ENCODE measurements at places on chromosomes 13 and 19.

DNA sequence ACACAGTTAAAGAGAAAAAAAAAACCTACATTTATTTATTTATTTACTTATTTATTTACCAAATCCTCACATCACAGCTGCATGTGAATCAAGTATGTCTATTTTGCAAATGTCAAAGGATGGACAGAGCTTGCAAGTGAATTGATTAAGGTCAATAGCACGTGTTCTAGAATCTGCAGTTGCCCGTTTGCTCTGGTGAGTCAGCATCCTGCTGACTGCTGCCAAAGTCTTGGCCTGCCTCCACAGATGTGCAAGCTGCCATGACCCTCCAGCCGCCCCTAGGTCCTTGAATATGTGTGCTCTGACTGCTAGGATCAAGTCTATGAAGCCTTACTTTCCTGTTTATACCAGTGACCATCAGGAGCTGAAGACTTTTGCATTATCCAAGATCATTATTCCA is 320.6 kb downstream of the GPC5 start:
- no peak for DNase-seq

- no peak for DNase-seq
These were observed at the start of gene GAS6 for GRCh38 chr13:113863524-113864272. GAS6 (minus strand) TSS chr13:113864076; CDS start chr13:113863920, 156 bp downstream.

DNA sequence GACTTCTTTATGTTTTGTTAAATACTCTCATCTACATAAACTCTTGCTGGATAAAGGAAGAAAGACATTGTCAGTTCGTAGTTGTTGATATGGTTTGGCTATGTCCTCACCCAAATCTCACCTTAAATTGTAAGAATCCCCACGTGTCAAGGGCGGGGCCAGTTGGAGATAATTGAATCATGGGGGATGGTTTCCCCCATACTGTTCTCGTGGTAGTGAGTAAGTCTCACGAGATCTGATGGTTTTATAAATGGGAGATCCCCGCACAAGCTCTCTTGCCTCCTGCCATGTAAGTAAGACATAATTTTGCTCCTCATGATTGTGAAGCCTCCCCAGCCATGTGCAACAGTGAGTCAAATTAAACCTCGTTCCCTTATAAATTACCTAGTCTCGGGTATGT is 3.6 kb downstream of the ADGRE1 start:
- no peak for DNase-seq

DNA sequence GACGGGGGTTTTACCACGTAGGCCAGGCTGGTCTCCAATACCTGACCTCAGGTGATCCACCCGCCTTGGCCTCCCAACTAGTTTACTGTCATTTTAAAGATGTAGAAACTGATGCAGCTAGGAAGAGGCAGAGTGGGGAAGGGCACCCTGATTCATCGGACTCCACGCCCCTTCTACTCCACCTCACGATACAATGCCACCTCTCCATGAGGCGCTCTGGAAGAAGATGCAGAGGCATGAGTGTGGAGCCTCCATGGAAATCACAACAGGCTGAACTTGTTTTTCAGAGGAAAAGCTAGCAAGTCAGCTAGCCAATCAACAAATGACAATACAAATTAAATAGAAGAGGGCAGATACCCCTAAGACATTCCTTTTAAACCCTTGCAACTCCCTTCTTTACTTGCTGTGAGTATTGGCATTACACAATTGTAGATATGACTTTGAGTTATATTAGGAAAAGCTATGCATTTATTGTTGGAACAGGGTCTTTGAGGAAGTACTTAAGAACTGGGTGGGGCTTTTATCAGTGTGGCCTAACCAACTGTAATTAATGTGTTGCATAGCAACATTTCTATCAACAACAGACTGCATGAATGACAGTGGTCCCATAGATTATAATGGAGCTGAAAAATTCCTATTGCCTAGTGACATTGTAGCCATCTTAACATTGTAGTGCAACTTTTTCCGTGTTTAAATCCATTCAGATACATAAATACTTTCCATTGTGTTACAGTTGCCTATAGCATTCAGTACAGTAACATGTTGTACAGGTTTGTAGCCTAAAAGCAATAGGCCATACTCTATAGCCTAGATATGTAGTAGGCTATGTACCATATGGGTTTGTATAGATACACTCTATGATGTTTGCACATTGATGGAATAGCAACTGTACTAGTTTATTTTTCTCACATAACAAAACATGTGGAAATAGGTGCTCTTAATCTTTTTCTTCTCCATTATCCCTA is 17.6 kb downstream of the WDFY2 start:
- DNase-seq: no peak

GRCh38 chr13:106373989-106374572 is 161.4 kb downstream of the EFNB2 start:
- DNase-seq: no peak
